ENCODE measurements at places on chromosomes 1 and 21.

GRCh38 chr1:195472291-195472690, 1135.9 kb downstream of the KCNT2 start:
- no peaks in the 10 kb centered on the region for H3K36me3 ChIP-seq
- no peaks in the 10 kb centered on the region for H3K4me1 ChIP-seq
- DNase-seq: no peak
- H3K27me3 ChIP-seq: no peaks in the 10 kb centered on the region

DNA sequence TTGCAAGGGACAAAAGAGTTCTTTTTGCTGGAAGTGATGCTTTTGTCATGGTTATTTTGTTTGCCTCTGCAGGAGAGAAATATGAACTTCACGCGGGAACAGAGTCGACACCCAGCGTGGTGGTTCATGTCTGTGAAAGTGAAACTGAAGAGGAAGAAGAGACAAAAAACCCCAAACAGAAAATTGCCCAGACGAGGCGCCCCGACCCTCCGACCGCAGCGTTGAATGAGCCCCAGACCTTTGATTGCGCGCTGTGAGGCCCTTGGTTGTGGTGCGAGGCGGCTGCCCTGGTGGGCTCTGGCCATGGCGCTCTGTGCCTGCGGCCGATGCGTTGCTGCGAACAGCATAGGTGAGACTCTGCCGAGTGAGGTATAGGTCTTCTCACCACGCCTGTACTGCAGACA, 20.9 kb upstream of the NCMAP start:
- no peak overlapping the region for H3K4me3 ChIP-seq
- no peak for DNase-seq
- 0 out of 2 replicates have a peak, but pooled peaks cover 5% of the 10 kb centered on the region for H3K4me1 ChIP-seq
- H3K27ac ChIP-seq: no peak overlapping the region

- peak; percentile 14 for DNase-seq
- peaks cover 14% of the 10 kb centered on the region for H3K27me3 ChIP-seq
- no peak overlapping the region for H3K4me3 ChIP-seq
- H3K27ac ChIP-seq: no peak overlapping the region
- no peaks in the 10 kb centered on the region for H3K36me3 ChIP-seq
Observed at GRCh38 chr1:17831597-17831996, 76.5 kb downstream of the ACTL8 start.

DNA sequence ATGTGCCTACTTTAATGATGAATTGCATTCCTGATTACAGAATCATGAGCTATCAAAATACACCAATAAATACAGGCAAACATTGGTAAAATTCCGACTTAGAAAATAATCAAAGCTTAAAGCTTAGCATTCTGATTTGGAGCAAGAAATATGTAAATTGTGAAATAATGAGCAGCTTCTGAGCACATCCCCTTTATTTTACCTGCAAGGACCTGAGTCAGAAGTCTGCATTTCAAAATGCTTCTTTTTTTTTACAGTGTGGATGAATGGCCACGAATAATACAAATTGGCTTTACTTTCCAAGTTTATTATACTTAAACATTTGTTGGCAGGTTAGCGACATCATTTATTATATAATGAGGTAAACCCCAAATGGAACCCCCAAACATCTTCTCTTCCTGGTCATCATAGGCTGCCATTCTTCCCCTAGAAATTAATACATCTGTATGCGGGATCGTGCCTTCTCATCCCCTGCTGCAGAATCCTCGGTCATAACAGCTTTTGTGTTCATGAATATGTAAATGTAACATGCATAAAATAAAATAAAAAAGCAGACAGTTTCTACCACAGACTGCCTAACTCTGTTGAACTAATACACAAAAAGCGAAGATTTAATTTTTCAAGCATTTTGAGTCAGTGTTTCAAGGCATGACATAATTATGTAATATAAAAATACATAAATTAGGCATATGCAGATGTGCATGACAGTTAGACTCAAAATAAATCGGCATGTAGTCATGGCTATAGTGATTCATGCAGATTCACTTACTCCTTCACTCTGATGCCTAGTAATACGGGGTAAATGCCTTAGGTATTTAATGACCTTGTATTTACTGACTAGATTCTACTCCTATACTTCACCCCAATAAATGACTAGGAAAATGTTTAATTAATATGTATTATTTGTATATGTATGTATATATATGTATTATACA, 339.7 kb downstream of the USP25 start:
- no peaks in the 10 kb centered on the region for H3K36me3 ChIP-seq
- no peak for DNase-seq
- no peak overlapping the region for H3K4me3 ChIP-seq
- no peaks in the 10 kb centered on the region for H3K4me1 ChIP-seq
- no peak overlapping the region for H3K27ac ChIP-seq
- no peaks in the 10 kb centered on the region for H3K27me3 ChIP-seq

DNA sequence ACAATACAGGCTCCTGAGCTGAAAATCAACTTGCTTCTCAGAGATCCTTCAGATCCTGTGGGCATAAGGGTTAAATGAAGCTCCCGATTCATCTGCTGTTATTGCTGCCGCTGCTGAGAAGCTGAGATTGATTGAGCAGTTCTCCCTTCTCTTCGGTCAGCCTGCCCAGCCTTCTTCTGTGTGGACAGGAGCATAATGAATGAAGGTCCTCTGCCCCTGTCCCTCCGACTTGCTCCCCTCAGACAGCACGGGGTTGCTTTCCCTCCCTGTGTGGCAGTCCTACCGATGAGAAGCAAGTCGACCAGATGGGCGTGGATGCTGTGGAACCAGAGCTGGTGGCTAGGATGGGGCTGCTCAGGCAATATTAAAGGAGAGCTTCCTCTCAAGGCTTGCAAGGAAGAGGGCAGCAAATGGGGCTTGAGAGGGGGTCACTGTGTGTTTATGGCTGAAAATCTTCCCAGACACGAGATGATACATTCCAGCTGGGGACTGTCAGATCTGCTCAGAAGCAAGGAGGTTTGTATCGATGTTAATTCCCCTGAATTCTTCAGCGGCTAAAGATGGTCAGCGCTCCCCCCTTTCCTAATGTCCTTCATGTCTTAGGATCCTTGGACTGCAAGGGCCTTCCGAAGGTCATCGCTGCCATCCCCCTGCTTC, 63.9 kb upstream of the GOLT1A start:
- DNase-seq: no peak
- peaks cover 9% of the 10 kb centered on the region for H3K4me1 ChIP-seq
- no peak overlapping the region for H3K27ac ChIP-seq
- H3K27me3 ChIP-seq: no peaks in the 10 kb centered on the region
- peaks cover 23% of the 10 kb centered on the region for H3K36me3 ChIP-seq

GRCh38 chr1:67674260-67675011, 10.6 kb upstream of the GADD45A start:
- H3K36me3 ChIP-seq: no peaks in the 10 kb centered on the region
- H3K27ac ChIP-seq: no peak overlapping the region
- peaks cover 27% of the 10 kb centered on the region for H3K4me1 ChIP-seq
- H3K27me3 ChIP-seq: no peaks in the 10 kb centered on the region
- no peak overlapping the region for H3K4me3 ChIP-seq

- peak overlapping the region; percentile 38 for H3K4me3 ChIP-seq
- 0 out of 2 replicates have a peak, but pooled peaks cover 11% of the 10 kb centered on the region for H3K36me3 ChIP-seq
- H3K27ac ChIP-seq: peak overlapping the region; percentile 96
- DNase-seq: no peak
Observed at GRCh38 chr1:204105131-204105515, 32.2 kb downstream of the SOX13 start.

- H3K4me3 ChIP-seq: no peak overlapping the region
- no peak for DNase-seq
- no peaks in the 10 kb centered on the region for H3K36me3 ChIP-seq
- H3K27me3 ChIP-seq: no peaks in the 10 kb centered on the region
- no peaks in the 10 kb centered on the region for H3K4me1 ChIP-seq
- no peak overlapping the region for H3K27ac ChIP-seq
Observed at GRCh38 chr1:217230412-217230811, 400.5 kb downstream of the GPATCH2 start.

DNA sequence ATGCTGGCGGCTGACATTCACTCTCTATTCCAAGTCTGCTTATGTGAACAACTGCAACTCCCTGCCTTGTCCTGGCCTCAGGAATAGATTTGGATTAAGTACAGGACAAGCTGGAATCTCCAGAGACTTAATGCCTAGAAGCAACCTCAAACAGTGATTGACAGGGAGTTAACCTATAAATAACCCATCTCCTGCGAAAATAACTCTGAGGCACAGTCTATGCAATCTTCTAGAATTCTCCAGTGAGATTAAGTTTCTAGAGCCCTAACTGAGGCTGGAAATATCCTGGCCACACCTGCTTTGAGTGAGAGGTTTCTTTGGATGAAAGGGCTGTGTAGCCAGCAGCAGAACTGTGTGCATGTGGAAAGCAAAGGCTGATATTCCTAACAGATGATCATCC, 25.3 kb upstream of the ATP1A1 start:
- H3K36me3 ChIP-seq: no peaks in the 10 kb centered on the region
- H3K27ac ChIP-seq: no peak overlapping the region
- H3K4me1 ChIP-seq: peaks cover 10% of the 10 kb centered on the region
- no peaks in the 10 kb centered on the region for H3K27me3 ChIP-seq
- no peak for DNase-seq
- no peak overlapping the region for H3K4me3 ChIP-seq

- H3K27me3 ChIP-seq: no peaks in the 10 kb centered on the region
- H3K27ac ChIP-seq: no peak overlapping the region
- DNase-seq: no peak
Observed at GRCh38 chr1:193086342-193086741, 18.9 kb downstream of the GLRX2 start.
